Globus pallidus (tissue), 1 donor: ENCODE measurements at places on chromosomes 7 and 10.

DNA sequence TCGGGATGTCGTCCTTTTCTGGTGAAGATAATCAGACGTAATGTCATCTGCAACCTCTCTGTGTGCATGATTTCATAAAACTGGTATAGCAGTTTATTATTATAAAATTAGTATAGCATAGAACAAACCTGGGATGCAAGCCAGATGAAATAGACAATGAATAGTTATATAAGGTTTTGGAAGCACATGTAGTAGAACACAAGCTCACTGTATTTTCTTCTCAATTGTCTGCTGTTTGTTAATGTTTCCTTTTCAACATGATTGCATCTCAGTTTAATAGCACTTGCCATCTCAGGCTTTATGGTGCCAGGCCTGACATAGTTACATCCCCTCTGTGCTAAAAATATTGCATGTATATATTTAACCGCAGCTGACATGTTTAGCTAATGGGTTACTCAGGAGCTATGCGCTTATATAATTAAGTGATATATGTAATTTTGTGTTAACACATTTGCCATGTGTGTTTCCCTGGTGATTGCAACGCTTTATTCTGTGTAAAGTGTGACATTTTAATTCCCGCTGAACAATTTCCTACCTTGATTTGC is 132.7 kb downstream of the ARID5B start:
- no peak for DNase-seq

DNA sequence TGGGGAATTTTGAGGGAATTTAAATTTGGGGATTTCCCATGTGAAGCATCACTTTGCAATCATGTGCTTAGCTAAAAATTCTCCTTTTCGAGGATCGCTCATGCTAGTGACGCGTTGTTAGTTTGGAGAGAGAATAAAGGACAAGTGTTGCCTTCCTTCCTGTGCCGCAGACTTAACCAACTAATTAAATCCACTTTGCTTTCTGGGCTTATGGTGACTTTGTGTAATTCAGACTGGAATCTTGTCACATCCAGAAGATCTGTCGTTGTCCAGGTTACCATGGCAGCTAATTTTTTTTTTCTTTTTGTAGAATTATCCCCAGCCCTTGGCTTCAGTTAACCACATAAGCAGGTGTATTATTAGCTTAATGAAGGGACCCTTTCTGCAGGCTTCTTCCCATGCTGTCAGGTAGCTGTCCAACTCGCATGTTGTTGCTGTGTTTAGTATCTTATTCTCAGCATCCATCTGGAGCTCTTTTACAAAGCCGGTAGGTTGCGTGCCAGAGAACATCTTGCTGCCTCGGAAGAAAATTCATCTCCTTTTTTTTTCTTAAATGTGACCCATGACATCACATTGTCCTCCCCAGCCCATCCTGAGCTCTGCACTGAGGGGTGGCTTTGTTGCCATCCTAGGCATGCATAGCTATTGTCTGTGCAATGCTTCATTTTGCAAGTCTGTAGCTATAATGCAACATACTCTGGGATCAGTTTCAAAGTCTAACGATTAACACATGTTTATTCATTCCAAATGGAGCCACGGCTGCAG is 47.2 kb upstream of the NRP1 start:
- no peak for DNase-seq

- no peak for DNase-seq
Observed at GRCh38 chr10:63769367-63769766, 248.2 kb downstream of the REEP3 start.

DNA sequence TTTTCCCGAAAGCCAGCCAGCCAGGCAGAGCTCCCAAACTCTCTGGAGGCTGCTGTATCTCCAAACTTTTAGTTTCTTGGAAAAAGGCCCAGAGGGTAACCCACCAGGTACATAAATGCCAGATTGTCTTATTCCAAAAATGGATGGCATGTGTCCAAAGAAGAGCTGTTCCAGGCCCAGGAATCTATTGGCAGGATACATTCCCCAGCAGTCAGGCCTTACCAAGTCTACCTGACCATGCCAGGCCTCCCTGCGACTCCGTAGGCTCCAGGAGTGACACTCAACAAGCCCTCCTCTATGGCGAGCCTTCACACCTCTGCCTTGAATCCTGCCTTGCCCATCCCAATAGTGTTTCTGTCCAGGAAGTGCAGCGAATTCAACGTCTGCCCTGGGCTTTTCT is 95.6 kb downstream of the GRB10 start:
- no peak for DNase-seq

- no peak for DNase-seq
Observed at GRCh38 chr10:74026428-74027015, 28.6 kb downstream of the VCL start.

- DNase-seq = no peak
Observed at GRCh38 chr7:151207804-151208203, 2.5 kb downstream of the H2BK1 start.

- DNase-seq = no peak
Observed at GRCh38 chr7:33604056-33604455, 301.3 kb upstream of the BMPER start.

GRCh38 chr7:149821191-149822148 is 16.7 kb upstream of the ZNF862 start:
- no peak for DNase-seq
